Urinary bladder (tissue), 4 donors: ENCODE measurements at places on chromosomes 6 and 20. TPM values are rescaled to one million over a fixed set of nuclear protein-coding genes. Genes with fewer than 3 reads are reported as not detected.

- no peak for DNase-seq
Observed at GRCh38 chr6:105364243-105364642, 38.6 kb downstream of the PREP start.

GRCh38 chr6:135826236-135826804 is 25.2 kb upstream of the PDE7B start:
- no peak for DNase-seq

DNA sequence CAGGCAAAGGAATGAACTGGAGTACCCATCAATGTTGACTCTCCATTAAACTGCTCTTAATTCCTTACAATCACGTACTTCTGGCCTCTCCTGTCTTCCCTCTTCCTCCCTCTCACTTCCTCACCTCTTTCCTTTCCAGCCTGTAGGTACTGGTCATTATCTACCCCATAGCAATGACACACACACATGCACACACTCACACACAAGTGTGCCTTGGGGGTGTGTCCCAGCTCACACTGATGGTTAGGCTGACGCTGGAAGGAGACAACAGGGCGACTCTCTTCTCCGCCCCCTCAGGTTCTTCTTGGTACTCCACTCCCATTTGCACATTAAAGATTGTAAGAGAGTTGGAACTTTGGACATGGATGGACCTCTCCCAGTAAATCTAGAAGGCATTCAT is 14.0 kb upstream of the SERPINB9 start:
- no peak for DNase-seq

GRCh38 chr6:35304299-35304698 is 6.7 kb downstream of the DEF6 start:
- DNase-seq = no peak

The SIRPB2 gene
- polyA plus RNA-seq = 3.3 TPM

The SLC17A9 gene
- polyA plus RNA-seq = 3.2 TPM

- DNase-seq = no peak
Observed at GRCh38 chr6:154039231-154039842, at the start of gene OPRM1. Gene OPRM1, plus strand, starts transcription at chr6:154039240. Its CDS starts 305 bp downstream, at chr6:154039545.

The ZNF165 gene
- polyA plus RNA-seq = 0.90 TPM

- no peak for DNase-seq
Observed at GRCh38 chr20:51720384-51720783, 47.8 kb downstream of the ATP9A start.

- no peak for DNase-seq
Observed at GRCh38 chr6:34346175-34347119, 46.0 kb downstream of the NUDT3 start.

DNA sequence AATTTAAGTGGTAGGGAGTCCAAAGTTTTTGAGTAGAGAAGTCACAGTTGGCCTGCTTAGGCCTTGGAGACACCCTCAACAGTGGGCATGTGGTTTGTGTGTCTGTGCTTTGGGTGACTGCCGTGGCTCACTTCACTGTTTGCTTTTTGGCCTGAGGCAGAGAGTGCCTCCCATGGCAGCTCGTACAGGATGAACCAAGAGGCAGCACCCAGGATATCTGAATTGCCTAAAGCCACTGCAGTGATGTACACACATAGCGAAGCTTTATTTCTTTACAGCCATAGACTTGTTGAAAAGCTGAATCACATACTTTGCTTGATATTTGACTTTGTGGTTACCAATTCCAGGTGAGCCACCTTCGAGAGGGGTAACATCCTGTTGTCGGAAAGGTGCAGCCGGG is 21.6 kb downstream of the RREB1 start:
- DNase-seq = no peak

DNA sequence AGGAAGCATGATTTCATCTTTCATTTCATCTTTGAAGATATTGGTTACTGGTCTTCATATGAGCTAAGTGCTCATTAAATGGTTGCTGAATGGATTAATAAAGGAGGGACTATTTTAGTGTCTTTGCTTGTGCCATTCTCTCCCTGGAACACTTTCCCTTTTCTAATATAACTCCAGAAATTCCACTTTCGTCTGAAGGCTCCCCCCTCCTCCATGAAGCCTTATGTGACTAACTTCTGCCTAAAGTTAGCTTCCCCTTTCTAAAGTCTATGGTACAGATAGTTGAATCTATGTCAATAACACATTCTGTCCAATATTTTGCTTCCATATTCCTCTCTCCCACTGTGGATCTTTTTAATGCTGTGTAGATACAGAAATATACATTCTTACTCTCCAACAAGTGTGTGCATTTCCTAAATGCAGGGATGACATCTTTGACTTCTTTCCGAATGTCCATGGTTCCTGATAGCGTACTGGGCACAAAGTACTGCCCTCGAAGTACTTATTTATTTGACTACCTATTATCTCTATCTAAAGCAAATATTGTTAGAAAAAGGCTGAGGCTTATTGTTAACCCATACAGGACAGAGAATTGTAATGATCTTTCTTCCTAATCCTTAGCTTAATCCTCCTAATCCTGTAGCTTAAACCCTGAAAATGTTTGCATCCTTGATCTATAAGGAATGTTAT is 84.7 kb upstream of the ELOVL5 start:
- DNase-seq = no peak

The SLC32A1 gene
- polyA plus RNA-seq = not detected

- no peak for DNase-seq
Observed at GRCh38 chr6:112049996-112050395, 3.9 kb upstream of the CCN6 start.

GRCh38 chr6:139591075-139591865 is 216.8 kb upstream of the CITED2 start:
- DNase-seq = no peak

The TMC2 gene
- 0.34 TPM for polyA plus RNA-seq

The NCR2 gene
- polyA plus RNA-seq = not detected

DNA sequence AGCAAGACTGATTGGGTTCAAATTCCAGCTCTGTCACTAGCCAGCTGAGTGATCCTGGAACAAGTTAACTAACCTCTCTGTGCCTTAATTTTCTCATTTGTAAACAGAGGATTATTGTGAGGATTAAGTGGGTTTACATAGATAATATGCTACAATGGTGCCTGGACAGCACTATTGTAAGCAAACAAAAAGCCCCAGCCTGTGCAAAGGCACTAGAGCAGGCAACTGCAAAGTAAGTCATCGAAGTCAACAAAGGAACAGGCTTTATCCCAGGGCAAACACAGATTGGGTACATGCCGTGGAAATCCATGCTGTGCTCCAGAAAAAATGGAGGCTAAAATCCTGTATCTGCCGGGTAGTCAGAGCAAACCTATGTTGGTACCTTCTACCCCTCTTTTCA is 43.2 kb upstream of the CTNNBL1 start:
- no peak for DNase-seq

The FERMT1 gene
- 3.4 TPM for polyA plus RNA-seq

DNA sequence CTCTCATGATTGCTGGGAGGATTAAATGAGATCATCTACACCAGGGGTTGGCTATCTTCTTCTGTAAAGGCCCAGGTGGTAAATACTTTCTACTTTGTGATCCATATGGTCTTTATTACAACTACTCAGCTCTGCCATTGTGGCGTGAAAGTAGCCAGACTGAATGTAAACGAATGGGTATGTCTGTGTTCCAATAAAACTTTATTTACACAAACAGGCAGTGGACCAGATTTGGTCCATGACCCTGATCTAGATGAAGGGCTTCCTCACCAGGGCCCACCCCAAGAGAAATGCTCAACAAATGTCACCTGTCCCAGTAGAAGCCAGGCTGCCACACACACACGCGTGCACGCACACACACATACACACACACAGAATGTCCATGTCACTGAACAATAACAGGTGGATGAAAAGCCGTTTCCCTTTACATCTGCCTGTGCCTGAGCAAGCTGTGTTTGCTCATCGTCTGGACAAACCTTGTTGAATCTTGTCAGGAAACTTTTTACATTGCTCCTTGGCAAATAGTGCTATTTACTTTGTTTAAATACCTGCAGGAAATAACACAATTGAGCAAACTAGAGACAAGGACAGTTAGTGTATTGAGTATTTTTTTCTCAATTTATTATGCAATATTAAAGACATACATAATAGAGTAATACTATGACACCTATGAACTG is 114.3 kb downstream of the EYA2 start:
- DNase-seq = no peak

DNA sequence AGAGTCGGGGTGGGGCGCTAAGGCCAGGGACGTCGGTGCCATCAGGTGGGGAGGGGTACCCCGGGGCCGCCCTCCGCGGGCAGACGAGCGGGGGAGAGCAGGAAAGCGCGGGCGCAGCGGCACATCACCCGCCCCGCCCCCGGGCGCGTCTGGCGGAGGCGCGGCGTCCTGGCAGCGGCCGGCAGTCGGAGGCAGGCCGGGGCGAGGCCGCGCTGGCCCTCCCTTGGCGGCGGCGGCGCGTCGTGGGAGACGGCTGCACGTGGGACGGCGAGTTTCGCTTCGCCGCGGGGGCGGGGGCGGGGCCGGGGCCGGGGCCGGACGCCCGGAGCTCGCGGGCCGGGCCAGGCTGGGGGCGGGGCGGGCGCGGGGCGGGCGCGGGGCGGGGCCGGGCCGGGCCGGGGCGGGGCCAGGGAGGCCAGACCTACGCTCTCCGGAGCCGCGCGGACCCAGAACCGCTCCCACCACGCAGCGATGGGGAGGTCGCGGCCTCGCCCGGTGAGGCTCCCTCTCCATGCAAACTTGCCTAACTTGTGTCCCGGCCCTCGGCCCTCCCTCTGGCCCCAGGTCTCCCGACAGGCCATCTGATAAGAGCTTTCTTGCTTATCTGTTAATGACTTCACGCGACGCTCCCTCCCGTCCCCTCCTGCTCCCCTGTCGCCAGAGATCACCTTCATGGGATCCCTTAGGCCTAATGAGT is 12.5 kb downstream of the ITPR3 start:
- DNase-seq = no peak

DNA sequence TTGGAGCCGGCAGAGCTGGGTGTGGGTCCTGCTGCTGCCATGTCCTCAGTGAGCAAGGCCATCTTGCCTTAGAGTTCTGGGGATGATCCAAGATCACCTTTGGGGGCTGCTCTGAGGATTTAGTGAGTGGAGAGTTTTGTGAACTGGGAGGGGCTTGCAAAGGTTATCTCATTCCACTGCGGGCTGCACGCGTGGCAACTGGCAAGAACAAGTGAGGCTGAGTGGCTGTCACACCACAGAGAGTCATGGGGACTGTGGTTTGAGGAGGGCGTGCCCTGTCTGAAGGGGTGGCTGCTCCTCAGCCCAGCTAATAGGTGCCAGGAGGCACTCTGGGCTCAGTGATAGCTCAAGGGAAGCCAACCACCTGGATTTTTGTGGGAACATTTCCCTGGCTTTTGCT is 37.6 kb downstream of the TTLL9 start:
- no peak for DNase-seq

- no peak for DNase-seq
Observed at GRCh38 chr20:17059465-17059864, 167.4 kb upstream of the PCSK2 start.

DNA sequence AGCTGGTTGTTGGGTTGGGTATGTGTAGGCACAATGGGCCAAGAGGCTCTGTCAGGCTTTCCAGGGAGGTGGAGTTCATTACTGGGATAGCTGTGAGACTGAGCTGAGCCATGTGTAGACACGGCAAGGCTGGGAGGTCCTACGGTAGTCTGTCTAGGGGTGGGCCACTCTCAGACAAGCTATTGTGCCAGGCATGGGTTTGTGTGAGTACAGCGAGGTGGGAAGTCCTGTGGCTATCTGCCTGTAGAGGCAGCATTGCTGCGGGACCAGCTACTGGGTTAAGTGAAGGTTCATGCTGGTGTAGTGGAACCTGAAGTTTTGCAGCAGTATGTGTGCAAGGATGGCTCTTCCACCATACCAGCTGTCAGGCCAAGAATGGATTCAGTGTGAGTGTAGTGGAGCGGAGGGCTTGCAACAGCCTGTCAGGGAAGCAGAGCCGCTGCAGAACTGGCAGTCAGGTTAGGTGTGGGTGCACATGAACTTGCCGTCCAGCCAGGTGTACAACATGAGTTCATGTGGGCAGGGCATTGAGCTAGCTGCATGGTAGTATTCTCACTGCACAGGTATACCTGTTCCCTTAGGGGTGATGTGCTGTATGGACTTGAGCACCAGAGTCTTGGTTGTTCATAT is 78.0 kb upstream of the CENPW start:
- DNase-seq = no peak

DNA sequence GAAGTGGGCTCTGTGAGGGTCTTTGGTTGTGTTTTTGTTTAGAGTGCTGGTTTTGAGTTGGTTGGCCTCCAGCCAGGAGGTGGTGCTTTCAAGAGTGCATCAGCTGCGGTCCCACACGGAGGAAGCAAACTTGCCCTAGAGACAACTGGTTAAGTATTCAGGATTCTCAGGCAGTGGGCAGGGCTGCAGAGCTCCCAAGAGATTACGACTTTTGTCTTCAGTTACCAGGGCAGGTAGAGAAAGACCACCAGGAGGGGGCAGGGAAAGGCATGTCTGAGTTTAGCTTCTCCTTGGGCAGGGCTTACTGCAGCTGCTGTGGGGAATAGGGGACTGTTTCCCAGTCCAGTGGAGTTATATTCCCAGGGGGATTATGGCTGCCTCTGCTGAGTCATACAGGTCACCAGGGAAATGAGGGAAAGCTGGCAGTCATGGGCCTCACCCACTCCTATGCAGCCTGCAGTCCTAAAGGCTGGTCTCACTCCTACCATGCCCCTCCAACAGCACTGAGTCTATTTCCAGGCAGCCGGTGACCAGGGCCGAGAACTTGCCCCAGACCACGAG is 64.3 kb downstream of the TTI1 start:
- DNase-seq = no peak

GRCh38 chr6:134937426-134937825 is 12.5 kb downstream of the ALDH8A1 start:
- DNase-seq = no peak

- no peak for DNase-seq
Observed at GRCh38 chr6:162343936-162344645, 383.5 kb downstream of the PRKN start.

The BEND6 gene
- polyA plus RNA-seq = 3.3 TPM

GRCh38 chr6:43891072-43891870 is 121.3 kb downstream of the VEGFA start:
- DNase-seq = no peak

DNA sequence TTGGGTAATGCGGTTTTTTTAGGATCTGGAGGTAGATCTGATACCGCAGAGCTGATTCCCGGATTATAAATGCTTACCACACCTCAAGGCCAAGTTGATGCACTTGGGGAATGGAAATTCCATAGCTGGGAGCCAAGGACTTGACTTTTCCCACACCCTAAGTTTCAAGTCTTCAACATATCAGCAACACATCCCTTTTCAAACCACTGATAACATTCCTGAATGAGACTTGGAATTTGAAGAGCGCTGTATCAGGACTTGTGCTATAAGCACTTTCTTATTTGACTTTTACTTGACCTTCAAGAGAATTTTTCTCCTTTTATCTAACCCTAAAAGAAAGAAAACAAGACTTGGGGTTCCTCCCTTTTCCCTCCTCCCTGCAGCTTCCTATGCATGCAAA is 90.6 kb upstream of the NAA20 start:
- no peak for DNase-seq

GRCh38 chr20:1383623-1384404 is 9.0 kb downstream of the FKBP1A start:
- DNase-seq = no peak

GRCh38 chr6:157885211-157885788 is 62.3 kb downstream of the SNX9 start:
- DNase-seq = no peak

The SLC22A23 gene
- 4.9 TPM for polyA plus RNA-seq
